ENCODE measurements at places on chromosomes 16 and 17.
A peak's percentile ranks its signal among the peaks of the same experiment; 100 is the strongest.

GRCh38 chr16:907842-908241 is 62.9 kb downstream of the LMF1 start:
- DNase-seq = peak; percentile 29

DNA sequence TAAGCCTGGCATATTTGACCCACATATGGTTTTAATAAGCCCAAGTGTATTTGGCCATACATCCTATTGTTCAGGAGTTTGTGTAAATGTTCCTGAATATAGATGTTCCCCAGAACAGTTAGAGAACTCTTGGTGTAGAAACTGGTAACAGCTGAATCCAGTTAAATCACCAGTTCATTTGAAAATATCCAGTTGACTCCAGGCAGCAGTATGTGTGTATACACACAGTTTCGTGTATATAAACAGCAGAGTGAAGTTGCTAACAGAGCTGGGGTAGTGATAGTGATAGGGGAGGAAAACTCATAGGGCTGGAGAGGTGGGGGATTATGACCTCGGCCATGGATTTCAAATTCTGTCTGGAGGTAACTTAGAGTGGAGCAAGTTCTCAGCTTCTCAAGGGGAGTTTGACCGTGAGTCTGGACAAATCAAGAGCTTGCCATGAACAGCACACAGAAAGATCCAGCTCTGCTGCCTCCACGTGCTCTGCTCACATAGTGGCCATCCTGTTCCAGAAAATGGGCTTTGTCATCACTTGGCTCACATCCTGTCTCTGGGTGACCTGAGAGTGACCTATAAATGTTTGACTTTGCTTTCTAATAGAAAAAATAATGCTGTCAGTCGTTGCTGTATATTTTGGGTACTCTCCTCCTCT is 30.6 kb upstream of the MMD start:
- DNase-seq = no peak

GRCh38 chr17:77594416-77595209 is 363.9 kb upstream of the TNRC6C start:
- peak; percentile 28 for DNase-seq

DNA sequence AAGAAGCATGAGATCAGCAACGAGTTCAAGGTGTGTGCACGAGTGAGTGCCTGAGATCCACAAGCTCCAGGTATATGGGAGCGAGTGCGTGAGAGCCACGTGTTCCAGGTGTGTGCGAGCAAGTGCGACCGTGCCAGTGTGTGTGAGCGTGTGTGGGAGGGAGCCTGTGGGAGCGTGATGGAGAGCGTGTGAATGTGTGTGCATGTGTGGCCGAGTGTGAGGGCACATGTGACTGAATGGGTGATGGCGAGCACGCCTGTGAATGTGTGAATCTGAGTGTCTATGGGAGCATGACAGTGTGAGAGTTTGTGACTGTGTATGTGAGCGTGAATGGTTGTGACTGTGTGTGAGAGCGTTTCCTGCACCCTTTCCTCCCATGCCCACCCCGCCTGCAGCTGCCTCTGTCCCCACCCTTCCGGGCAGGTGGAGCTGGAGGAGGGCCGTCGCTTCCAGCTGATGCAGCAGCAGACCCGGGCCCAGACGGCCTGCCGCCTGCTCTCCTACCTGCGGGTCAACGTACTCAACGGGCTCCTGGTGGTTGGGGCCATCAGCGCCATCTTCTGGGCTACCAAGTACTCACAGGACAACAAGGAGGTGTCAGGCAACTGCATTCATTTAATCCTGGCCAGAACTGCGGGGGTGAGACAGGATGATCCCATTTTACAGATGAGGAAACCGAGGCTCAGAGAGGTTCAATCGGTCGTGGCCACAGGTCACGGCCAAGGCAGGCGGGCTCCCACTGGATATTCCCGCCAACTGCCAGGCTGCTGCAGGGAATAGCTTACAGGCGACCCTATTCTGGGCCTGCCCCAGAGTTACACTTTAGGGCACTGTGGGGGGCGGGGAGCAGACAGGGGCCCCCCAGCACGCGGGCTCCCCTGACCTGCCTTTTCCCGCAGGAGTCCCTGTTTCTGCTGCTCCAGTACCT is 3.7 kb downstream of the TMC8 start:
- DNase-seq = peak; percentile 68

GRCh38 chr16:69243479-69243878 is 56.5 kb downstream of the SNTB2 start:
- no peak for DNase-seq

GRCh38 chr16:71631776-71632175 is 5.8 kb downstream of the MARVELD3 start:
- no peak for DNase-seq

GRCh38 chr16:85153656-85154091 is 41.4 kb upstream of the CIBAR2 start:
- DNase-seq = no peak

GRCh38 chr16:79380995-79381602 is 219.4 kb downstream of the MAF start:
- no peak for DNase-seq

GRCh38 chr16:75097941-75098901 is 18.4 kb downstream of the LDHD start:
- no peak for DNase-seq

- no peak for DNase-seq
These were observed 27.0 kb upstream of the DHX8 start for GRCh38 chr17:43456661-43457361.

- no peak for DNase-seq
These were observed 3.9 kb upstream of the NLRC5 start for GRCh38 chr16:56985288-56985961.

- DNase-seq = no peak
These were observed 109.0 kb downstream of the SYCE1L start for GRCh38 chr16:77308163-77308561.

DNA sequence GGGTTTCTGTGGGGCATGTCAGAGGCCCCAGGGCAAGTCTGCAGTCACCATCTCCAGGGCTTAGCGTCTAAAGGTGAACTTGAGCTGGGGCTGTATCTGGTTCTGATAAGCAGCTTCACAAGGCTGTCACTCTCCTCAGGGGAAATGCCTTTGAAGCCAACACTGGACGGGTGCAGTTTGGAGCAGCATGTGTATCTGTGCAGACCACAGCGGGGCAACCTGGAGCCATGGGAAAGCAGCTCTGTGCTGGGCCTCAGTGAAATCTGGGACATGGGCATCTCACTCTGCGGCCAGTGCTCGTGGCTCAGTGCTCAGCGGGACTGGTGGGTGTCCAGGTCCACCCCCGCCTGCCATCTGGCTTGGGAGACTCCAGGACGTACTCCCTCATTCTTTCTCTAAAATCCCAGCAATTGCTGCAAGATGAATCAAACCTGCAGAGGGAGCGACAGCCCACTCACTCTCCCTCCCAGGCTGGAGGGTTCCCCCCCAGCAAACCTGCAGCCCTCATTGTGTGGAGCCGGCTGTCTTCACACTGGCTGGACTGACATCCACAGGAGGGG is 63.5 kb downstream of the PRMT7 start:
- DNase-seq = no peak

GRCh38 chr17:82495844-82496528 is 23.5 kb upstream of the FOXK2 start:
- DNase-seq = no peak

DNA sequence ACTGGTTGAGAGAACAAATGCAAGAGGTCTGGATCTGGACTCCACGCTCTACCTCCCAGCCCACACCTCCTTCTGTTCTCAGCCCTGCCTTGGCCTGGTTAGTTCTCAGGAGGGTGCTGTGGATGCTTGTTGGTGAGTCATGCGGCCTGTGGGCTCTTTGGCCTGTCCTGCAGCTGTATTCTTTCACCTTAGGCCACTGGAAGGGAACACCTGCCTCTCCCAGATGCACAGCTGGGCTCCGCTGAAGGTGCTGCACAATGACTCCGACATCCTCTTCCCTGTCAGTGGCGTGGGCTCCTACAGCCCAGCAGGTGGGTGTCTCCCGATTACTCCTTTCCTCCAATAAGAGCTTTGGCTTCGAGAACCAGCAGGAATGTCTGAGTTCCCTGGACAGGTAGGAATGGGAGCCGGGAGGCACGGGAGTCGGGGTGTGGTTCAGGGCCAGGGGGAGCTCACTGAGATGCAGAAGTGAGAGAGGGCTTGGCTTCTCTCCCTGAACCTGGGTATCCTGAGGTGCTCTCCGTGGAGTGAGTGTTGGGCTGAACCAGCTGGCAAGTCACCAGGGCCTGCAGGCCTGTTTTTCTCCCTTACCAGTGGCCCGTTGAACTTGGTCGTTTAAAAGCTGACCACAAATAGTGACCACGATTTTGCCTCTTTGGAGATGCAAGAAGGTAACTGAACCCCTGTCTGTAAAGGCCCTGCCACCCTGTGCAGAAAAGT is 85.0 kb downstream of the SNX29 start:
- no peak for DNase-seq

- no peak for DNase-seq
These were observed 54.9 kb upstream of the GPRC5B start for GRCh38 chr16:19939553-19939952.

DNA sequence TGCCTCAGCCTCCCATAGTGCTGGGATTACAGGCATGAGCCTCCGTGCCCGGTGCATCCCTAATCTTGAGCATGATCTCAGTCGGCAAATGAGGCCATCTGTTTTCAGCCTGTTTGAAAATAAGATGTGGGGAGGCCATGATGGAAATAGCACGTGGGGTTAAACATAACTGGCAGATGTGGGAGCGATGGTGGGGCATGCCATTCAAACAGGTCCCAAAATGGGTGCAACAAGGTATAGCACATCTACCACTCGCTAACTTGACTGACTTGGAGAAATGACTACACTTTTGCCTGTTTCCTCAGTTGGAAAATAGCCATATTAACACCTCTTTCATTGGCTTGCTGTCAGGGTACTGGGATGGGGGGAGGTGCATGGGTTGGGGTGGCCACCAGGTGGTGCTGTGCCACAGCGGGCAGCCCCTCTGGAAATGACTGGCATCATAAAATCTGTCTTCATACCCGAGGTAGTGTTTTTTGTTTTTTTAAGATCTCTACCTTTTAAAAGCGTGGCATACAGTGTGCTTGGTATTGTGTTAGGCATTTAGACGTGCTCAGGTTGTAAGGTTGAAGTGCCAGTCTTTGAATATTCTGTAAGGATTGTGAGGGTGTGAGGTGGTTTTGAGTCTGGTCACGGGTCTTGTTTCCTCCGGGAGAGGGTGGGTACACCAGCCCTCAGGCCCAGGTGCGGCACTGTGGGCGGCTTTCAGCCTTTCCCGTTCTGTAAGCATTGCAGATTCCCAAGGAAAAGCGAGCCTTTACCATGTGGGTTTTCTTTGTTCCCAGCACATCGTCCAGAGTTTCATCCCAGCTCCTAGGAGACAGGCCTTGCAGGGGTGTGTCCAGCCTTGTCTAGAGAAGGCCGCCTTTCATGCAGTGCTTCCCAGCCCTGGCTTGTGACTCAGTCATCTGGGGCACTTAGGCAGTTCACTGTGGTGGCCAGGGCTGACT is 2.9 kb upstream of the TTYH2 start:
- DNase-seq = no peak

GRCh38 chr17:1967213-1967612 is 57.9 kb downstream of the RTN4RL1 start:
- no peak for DNase-seq

DNA sequence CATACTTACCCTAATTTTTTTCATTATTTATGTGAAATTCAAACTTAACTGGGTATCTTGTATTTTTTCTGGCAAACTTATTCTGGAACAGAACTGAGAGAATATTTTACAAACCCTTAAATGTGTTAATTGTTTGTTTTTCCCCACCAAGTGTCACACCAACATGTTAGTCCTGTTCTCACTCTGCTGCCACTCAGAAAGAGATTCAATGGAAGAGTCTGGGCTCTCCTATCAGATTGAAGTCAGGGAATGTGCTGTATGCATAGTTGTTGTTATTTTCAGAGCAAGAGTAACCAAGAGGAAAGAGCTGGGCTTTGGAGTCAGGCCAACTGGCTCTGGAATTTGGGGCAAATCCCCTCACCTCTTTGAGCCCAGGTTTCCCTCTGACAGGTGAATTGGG is 43.2 kb downstream of the SLC6A2 start:
- DNase-seq = no peak

- peak; percentile 65 for DNase-seq
These were observed 6.0 kb upstream of the GRIN2C start for GRCh38 chr17:74865504-74866197.

GRCh38 chr16:77439106-77439505 is 4.3 kb upstream of the ADAMTS18 start:
- DNase-seq = no peak

GRCh38 chr16:11391576-11391975 is 46.3 kb downstream of the RMI2 start:
- no peak for DNase-seq

- DNase-seq = no peak
These were observed 23.1 kb upstream of the MAP3K14 start for GRCh38 chr17:45339646-45340605.

DNA sequence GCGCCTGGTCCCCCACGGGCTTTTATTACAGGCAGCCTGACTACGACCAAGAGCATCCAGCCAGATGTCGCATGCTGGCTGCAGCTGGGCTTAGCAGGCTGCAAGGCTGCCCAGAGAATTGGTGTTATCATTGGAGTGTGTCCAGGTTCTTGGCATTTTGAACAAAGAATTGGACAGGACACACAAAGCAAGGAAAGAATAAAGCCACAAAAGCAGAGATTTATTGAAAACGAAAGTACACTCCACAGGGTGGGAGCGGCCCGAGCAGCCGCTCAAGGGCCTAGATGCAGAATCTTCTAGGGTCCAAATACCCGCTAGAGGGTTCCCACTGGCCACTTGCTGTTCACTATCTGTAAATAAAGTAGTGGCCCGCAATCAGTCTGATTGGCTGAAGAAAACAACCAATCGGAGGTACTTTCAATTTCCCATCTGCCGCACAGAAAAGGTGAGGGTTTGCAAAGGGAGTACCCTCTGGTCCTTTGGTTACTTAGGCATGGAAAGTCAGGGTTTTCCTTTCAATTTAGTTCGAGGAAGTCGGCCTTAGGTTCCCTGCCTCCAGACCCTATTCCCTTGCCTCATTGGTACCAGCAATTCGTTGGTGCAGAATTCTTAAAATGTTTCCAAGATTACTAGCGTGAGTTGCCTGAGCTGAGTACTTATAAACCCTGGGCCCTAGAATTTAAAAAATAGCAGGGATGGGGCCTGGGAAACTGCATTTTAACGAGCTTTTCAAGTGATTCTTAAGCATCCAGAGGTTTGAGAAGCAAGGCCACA is 38.5 kb upstream of the CNEP1R1 start:
- no peak for DNase-seq

GRCh38 chr16:4886151-4886550 is 38.9 kb downstream of the UBN1 start:
- no peak for DNase-seq

- DNase-seq = no peak
These were observed 797 bp downstream of the HES7 start for GRCh38 chr17:8122924-8123694.

GRCh38 chr16:7333180-7333725 is 608 bp downstream of the RBFOX1 start:
- DNase-seq = no peak

- no peak for DNase-seq
These were observed 41.6 kb downstream of the SNX11 start for GRCh38 chr17:48148854-48149786.

- no peak for DNase-seq
These were observed 27.7 kb upstream of the HS3ST2 start for GRCh38 chr16:22786284-22786683.

- no peak for DNase-seq
These were observed 154.7 kb downstream of the KCNJ12 start for GRCh38 chr17:21530841-21531240.

Data from RWPE2 (cell line).